ENCODE measurements at places on chromosomes 4 and X.

DNA sequence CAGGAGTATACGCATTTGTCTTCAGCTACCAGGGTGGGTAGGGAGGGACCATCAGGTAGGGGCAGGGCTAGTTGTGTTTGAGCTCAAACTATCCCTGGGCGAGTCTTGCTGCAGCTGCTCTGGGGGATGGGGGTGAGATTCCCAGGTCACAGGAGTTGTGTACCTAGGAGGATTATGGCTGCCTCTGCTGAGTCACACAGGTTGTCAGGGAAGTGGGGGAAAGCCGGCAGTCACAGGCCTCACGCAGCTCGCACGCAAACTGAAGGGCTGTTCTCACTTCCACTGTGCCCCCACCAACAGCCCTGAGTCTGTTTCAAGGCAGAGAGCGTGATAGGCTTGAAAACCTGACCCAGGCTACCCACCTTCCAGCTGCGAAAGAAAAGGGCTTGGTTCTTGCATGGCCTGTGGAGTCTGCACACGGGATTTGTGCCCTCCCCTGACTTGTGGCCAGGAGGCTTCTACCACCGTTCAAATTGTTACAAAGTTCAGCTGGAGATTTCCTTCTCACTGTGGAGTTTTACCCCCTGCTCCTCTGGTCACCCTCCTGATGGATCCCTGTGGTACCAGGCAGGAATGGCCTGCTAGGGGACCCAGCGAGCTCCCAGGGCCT, 63.8 kb downstream of the ARFIP1 start:
- H3K4me3 ChIP-seq = no peak overlapping the region
- H3K27ac ChIP-seq = no peak overlapping the region
- H3K36me3 ChIP-seq = peaks cover 11% of the 10 kb centered on the region
- H3K27me3 ChIP-seq = no peaks in the 10 kb centered on the region
- peaks cover 13% of the 10 kb centered on the region for H3K4me1 ChIP-seq

GRCh38 chrX:110881971-110882370, 86.4 kb upstream of the CHRDL1 start:
- no peaks in the 10 kb centered on the region for H3K27me3 ChIP-seq
- no peaks in the 10 kb centered on the region for H3K4me1 ChIP-seq
- no peak overlapping the region for H3K27ac ChIP-seq
- no peak for ATAC-seq
- H3K4me3 ChIP-seq = no peak overlapping the region

GRCh38 chrX:29295987-29296680, 708.9 kb downstream of the IL1RAPL1 start:
- no peak overlapping the region for H3K27ac ChIP-seq
- ATAC-seq = no peak
- no peak overlapping the region for H3K4me3 ChIP-seq
- no peaks in the 10 kb centered on the region for H3K4me1 ChIP-seq

- peaks cover 17% of the 10 kb centered on the region for H3K27me3 ChIP-seq
- no peak overlapping the region for H3K27ac ChIP-seq
- no peaks in the 10 kb centered on the region for H3K36me3 ChIP-seq
- no peak overlapping the region for H3K4me3 ChIP-seq
Measured at GRCh38 chr4:185036842-185037241, 18.6 kb downstream of the HELT start.

DNA sequence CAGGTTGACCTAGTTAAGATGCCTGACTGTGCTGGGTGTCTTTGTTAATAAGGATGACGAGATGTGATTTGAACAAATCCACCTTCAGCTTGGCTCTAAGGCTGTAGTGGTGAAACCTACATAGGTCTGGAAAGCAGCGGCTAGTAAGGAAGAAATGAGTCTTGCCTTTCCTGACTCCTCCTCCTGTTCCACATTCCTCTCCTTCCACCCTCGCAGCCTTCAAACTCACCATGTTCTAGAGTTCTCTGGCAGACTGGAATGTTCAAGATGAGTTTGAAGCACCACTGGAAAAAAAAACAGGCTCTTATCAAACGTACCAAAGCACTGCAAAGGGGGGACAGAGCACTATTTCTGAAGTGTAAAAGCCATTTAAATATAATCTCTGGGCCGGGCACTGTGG, 395.4 kb downstream of the BMPR1B start:
- no peaks in the 10 kb centered on the region for H3K36me3 ChIP-seq
- H3K27ac ChIP-seq = no peak overlapping the region
- H3K27me3 ChIP-seq = no peaks in the 10 kb centered on the region
- no peak overlapping the region for H3K4me3 ChIP-seq
- no peak for ATAC-seq
- H3K4me1 ChIP-seq = peaks cover 11% of the 10 kb centered on the region

DNA sequence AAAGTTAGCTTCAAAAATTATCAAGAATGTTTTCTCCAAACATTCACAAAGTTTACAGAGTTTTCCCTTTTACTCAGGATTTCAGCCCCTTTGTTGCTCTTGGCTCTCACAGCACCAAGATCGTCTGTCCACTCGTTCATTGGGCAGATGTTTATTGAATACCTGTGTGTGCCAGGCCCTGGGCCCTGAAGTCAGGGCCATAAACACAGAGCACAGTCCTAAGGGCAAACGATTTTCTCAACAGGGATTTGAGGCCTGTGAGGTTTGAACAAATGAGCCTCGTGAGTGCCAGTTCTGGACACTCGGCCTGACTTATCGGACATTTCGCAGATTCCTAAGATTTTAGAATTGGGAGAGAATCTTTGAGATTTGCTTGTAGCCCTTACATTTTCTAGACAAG, 142.1 kb downstream of the TBL1X start:
- H3K4me1 ChIP-seq = no peaks in the 10 kb centered on the region
- H3K27me3 ChIP-seq = no peaks in the 10 kb centered on the region
- H3K27ac ChIP-seq = no peak overlapping the region
- no peak overlapping the region for H3K4me3 ChIP-seq

Data from activated T-helper 17 cell treated with anti-CD3 and anti-CD28 coated beads, Interleukin-2, amount 50 U/mL, for 72 hours (primary cell).